ENCODE measurements at places on chromosomes 7 and 10.
A peak's percentile ranks its signal among the peaks of the same experiment; 100 is the strongest.

- DNase-seq = no peak
These were observed 7.4 kb downstream of the NOD1 start for GRCh38 chr7:30471205-30471604.

- no peak for DNase-seq
These were observed 47.7 kb downstream of the EGFR start for GRCh38 chr7:55066524-55066923.

GRCh38 chr7:7354674-7355073, 172.3 kb downstream of the C1GALT1 start:
- DNase-seq = no peak

- no peak for DNase-seq
These were observed 13.2 kb upstream of the ZNF862 start for GRCh38 chr7:149824748-149825566.

GRCh38 chr7:142767861-142768260, 2.9 kb upstream of the PRSS2 start:
- DNase-seq = no peak

DNA sequence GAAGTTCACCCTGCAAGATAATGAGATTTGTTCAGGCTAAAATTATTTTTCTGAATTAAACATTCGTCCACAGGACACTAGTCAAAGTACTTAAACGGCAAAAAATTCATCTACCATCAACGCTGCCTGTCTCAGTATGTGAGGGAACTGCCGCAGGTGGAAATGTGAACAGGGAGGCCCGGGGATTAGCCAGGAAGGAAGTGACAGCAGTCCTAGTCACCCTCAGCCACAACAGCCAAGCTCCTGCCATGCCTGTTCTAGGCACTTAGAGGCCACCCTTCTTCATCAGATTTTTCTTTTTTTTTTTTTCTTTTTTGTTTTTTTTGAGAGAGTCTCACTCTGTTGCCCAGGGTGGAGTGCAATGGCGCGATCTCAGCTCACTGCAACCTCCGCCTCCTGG, 9.4 kb downstream of the NUDT5 start:
- no peak for DNase-seq

DNA sequence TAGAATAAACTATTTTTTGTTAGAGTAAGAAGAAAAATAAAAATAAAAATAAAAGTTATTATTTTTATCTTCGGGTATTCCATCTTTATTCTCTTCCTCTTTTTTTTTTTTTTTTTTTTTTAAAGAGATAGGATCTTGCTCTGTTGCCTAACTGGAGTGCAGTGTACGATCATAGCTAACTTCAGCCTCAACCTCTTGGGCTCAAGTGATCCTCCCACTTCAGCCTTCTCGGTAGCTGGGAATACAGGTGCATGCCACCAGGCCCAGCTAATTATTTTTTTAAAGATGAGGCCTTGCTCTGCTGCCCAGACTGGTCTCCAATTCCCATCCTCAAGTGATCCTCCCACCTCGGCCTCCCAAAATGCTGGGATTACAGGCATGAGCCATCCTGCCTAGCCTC, 15.4 kb downstream of the STAM start:
- DNase-seq = peak; percentile 71

Measured in OCI-M1 (cell line).